ENCODE measurements at places on chromosomes 2 and 18.
A peak's percentile ranks its signal among the peaks of the same experiment; 100 is the strongest.

- DNase-seq, result no peak
Measured at GRCh38 chr2:2530334-2530733, 199.3 kb upstream of the MYT1L start.

DNA sequence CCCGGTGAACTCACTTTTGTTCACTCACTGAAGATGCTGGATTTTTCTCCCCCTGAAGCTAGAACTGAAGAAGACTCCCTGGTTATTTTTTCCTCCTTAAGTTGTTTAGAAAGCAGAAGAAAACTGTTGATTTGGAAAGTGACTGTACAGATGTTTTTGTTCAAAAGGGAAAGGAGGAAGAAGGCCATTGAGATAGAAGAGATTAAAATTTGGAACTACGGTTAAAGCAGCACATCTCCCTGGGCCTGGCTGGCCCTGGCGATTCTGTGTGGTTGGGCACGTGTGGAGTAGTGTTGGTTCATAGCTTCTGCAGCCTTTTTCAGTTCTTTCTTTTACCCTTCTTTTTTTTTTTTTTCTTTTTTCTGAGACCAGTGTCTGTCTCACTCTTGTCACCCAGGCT lies 109.2 kb downstream of the MAP4K4 start:
- DNase-seq, result no peak

DNA sequence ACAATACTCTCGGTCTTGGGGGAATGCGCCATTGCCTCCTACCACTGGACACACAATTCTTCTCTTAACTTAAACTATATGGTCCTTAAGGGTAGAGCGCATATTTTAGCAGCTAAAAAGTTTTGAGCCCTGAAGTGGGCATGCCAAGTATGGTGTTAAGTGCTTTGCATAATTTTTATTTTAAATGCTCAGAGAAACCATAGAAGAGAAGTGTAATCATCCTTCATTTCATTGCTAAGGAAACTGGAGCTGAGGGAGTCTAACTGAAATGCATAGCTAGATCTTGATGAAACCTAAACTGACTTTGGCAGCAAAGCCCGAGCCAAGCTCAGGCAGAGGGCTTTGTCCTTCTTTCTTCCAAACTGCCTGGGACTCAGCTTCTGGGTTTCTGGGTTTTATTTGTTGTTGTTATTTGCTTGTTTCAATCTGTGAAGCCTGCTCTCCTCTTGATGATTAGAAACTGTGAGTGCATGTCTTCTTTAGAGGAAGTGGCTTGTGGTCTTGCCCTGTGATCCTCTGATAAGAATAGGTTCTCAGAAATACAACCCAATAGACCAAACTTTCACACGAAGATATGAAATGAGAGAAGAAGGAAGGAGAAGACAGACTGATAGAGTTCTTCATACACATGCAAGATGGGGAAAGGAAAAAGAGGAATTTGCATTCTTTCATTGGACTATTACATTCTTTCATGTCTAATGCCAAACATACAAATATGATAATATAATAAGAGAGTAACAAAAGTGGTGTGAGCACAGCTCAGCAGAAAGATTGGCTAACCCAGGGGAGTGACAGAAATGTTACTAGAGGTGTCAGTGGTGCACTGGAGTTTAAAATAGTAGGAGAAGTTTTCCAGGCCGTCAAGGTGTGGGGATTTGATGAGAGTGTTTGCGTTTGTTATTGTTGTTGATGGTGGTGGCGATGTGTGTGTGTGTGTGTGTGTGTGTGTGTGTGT lies 7.5 kb upstream of the RNF144A start:
- no peak for DNase-seq

DNA sequence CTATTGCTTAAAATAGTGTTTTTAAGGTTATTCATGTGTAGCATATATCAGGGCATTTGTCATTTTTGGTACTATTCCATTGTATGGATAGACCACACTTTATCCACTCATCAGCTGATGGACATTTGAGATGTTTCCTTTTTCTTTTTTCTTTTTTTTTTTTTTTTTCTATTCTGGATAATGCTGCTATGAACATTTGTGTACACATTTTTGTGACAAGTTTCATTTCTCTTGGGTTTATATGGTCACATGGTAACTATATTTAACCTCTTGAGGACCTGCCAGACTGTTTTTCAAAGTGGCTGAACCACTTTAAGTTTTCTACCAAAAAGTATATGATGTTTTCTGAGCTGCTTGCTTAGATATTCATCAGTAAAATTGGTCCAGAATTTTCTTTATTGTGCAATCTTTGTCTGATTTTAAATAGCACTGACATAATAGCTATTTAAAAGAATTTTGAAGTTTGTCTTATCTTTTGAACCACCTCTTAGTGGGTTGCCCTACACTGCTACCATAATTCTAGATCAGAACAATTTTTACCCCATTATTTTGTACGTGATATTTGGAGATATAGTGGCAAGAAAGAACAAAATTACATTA lies 219.4 kb upstream of the SIX3 start:
- DNase-seq, result no peak

- no peak for DNase-seq
Measured at GRCh38 chr2:36616947-36617346, 19.0 kb upstream of the FEZ2 start.

GRCh38 chr2:86442642-86443005 lies 1.5 kb downstream of the KDM3A start:
- DNase-seq, result peak; percentile 76

GRCh38 chr2:205675861-205676516 lies 6.3 kb upstream of the NRP2 start:
- peak; percentile 65 for DNase-seq

- no peak for DNase-seq
Measured at GRCh38 chr2:88747990-88748389, 56.5 kb downstream of the RPIA start.

DNA sequence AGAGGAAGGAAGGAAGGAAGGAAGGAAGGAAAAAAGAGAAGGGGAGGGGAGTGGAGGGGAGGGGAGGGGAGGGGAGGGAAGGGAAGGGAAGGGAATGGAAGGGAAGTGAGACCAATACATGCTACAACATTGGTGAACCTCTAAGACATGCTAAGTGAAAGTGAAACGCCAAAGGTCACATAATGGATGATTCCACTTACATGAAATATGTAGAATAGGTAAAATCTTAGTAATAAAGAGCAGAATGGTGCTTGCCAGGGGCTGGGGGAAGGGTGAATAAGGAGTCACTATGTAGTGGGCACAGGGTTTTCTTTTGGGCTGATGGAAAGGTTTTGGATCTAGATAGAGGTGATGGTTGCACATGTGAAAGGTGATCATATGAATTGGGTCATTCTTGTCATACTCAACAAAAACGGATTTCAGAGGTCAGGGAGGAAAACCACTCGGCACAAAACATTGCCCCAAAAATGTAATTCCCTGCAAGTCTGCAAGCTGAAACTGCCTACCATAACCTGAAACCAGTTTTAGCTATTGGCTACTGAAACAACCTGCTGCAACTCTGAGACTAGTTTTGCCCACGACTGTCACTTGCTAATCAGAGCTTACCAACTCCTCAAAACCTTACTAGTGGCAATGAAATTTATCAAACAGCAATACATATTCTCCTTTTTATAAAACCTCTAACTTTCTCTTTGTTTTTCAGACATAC lies 59.2 kb downstream of the CCDC141 start:
- no peak for DNase-seq

DNA sequence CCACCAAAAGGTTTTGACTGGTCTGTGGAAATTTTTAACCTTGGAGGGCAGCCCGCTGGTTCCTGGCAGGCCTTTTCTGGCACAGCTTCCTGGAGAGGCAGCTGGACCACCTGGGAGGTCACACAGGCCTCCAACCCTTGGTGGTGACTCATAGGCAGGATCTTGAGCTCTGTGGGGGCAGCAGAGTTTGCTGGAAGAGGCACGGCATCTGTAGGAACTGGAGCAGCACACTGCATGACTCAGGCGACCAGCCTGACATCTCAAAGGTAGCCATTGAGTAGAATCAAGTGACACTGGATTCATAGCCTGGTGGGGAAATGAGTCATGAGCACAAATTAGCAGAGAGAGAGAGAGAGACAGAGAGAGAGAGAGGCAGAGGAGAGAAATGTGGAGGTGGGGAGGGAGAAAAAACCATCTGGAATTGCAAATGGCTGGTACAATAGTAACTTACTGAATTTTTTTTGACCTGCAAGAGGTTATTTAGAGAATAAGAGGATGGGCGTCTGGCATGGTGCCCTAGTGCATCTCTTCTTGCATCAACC lies 57.4 kb downstream of the TRPM8 start:
- DNase-seq, result peak; percentile 72

- no peak for DNase-seq
Measured at GRCh38 chr2:176872406-176872805, 340.2 kb upstream of the HNRNPA3 start.

DNA sequence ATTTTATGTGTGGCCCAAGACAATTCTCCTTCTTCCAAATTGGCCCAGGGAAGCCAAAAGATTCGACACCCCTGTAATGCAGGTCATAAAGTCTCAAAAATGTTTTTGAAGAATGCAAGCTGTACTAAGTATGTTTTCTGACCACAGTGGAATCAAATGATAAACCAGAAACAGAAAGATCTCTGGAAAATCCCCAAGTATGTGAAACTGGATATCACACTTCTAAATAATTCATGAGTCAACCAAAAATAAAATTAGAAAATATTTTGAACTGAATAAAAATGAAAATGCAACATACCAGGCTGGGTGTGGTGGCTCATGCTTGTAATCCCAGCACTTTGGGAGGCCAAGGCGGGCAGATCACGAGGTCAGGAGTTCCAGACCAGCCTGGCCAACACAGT lies 34.1 kb upstream of the UBE2F start:
- peak; percentile 68 for DNase-seq

GRCh38 chr2:191470306-191470705 lies 207.6 kb upstream of the NABP1 start:
- DNase-seq, result no peak

DNA sequence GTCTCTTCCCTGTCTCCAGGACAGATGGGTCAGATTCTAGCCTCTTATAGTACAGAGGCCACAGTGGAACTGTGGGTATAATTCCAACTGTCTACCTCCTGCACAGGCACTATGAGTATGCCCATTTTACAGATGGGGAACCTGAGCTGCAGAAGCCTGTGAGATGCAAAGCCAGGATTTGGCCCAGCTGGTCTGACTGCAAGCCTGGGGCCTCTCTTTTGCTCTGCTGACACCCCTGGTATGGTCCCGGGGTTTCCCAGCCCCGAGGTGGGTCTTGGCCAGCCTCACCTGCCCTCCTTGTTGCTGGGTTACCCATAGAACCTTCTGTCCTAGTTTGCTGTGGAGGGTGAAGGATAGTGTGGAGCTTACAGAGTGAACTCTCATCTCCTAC lies 9.8 kb downstream of the HS6ST1 start:
- no peak for DNase-seq

GRCh38 chr2:188050726-188051125 lies 240.9 kb upstream of the GULP1 start:
- peak; percentile 23 for DNase-seq

GRCh38 chr18:13599031-13599430 lies 127.3 kb downstream of the FAM210A start:
- DNase-seq, result no peak

GRCh38 chr18:79634186-79634585 lies 45.4 kb upstream of the CTDP1 start:
- no peak for DNase-seq

DNA sequence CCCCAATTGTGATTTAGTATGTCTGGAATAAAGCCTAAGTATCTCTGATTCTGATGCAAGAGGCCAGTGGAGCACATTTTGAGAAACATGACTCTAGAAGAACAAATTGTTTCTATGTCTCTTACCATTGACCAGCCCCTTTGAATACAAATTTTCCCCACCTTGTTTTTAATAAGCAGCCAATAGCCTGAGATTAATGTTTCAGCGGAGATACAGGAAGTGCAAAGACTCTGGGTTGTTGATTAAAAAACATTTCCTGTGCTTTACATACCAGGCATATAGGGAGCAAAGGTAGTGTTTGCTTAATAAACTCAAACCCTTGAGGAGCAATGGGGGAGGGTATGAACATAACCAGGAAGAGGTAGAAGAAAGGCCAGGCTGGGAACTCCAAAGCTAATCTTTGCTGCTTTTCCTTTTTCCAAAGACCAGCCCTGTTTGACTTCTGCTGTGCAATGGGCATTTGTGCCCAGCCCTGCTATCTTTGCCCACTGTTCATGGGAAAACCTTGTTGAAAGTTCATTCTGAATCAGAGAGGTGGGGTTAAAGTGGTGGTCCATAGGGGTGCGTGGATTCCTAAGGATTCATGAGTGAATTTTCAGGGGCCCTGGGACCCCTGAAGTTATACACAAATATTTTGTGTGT lies 29.3 kb downstream of the UPP2 start:
- no peak for DNase-seq

GRCh38 chr18:79200546-79201268 lies 131.5 kb downstream of the ATP9B start:
- DNase-seq, result no peak

GRCh38 chr2:28346587-28346986 lies 46.1 kb upstream of the FOSL2 start:
- no peak for DNase-seq
